Activated naive CD8-positive, alpha-beta T cell treated with anti-CD3 and anti-CD28 coated beads, Interleukin-2, amount 10 ng/mL, durations not matched to agents 7 days and 5 days (primary cell): ENCODE measurements at places on chromosomes 3 and 15. TPM values are rescaled to one million over a fixed set of nuclear protein-coding genes. Genes with fewer than 3 reads are reported as not detected.

Gene CCR8
- 1.1 TPM for total RNA-seq

Gene TGM5
- not detected for total RNA-seq

Gene MUC13
- not detected for total RNA-seq

Gene CHRM5
- total RNA-seq, result not detected

Gene CALML4
- total RNA-seq, result 10.3 TPM

Gene ITIH1
- total RNA-seq, result not detected

Gene RTP3
- not detected for total RNA-seq

Gene FETUB
- total RNA-seq, result not detected

DNA sequence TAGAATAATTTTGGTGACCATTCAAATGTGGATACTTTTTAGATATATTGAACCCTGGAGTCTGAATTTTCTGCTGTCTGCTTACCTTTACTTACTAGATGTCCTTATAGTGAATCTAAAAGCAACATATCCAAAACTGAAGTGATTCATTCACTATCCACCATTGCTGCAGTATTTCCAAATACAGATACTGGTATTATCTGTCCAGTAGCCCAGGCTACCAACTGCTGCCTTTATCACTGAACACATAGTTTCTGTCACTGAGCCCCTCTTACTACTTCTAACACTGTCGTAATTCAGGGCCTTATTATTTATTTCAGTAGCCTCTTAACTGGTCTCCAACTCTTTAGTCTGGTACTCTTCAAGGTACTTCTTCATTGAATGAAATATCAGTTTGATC lies 49.2 kb downstream of the SLMAP start:
- DNase-seq, result no peak

DNA sequence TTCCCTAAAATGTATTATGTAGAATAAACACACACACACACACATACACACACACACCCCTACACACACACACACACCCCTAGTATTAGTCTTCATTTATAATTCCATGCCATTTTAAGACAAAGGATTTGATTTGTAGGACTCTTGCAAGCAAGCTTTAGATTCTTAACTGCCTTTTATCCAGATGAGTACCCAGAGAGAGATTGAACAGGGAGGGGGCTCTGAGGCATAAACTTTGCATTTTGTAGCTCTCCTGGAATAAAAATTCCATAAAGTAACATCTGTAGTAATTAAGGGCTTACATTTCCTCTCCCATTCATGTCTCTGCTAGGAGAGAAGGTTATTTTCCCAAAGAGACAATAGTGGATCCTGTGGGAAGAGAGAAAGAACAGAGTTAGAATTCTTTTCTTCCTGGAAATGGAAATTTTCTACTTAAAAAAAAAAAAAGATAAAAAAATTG lies 479.4 kb downstream of the RBMS3 start:
- no peak for DNase-seq

GRCh38 chr15:34721802-34722438 lies 32.9 kb downstream of the GJD2 start:
- DNase-seq, result no peak

GRCh38 chr15:59622289-59622688 lies 10.7 kb downstream of the GCNT3 start:
- DNase-seq, result peak; percentile 57

- DNase-seq, result no peak
These were observed 597.8 kb upstream of the ALCAM start for GRCh38 chr3:104768886-104769285.

GRCh38 chr3:138172625-138173024 lies 2.1 kb downstream of the DBR1 start:
- no peak for DNase-seq

- no peak for DNase-seq
These were observed 6.6 kb downstream of the FAM98B start for GRCh38 chr15:38460543-38460942.

GRCh38 chr3:105948101-105948500 lies 79.3 kb upstream of the CBLB start:
- DNase-seq, result no peak

- DNase-seq, result no peak
These were observed 4.6 kb upstream of the APBA2 start for GRCh38 chr15:28881170-28881569.

DNA sequence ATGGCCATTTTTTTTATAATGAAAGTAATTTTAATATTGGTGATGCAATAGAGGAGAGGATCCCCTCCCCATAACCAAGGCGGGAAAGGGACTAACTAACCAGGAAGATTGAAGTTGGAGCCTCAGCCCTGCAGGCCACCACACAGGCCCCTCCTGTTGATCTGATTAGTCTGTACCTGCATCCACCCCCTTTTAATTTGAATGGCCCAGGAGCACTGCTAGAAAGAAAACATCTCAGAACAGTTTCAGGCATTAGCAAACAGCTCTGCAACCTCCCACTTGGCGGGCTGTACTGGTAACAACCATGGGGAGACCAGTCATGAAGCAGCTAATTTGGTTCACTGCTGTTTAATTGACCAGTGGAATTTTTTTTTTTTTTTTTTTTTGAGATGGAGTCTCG lies 10.3 kb downstream of the CAV3 start:
- DNase-seq, result no peak

DNA sequence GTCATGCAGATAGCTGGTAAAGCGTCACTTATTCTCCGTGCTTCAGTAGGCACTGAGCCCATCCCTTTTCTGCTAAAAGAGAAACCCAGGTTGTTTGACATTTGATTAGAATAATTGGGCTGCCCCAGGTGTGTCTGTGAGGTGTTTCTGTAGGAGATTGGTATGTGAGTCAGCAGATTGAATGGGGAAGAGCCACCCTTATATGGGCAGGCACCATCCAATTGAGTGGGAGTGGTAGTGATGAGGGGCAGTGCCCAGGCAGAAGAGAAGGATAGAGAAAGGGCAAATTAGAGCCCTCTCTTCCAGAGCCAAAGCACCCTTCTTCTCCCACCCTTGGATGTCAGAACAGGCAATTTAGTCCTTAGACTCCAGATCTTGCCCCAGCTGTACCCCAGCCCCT lies 384.3 kb upstream of the GBE1 start:
- DNase-seq, result no peak

DNA sequence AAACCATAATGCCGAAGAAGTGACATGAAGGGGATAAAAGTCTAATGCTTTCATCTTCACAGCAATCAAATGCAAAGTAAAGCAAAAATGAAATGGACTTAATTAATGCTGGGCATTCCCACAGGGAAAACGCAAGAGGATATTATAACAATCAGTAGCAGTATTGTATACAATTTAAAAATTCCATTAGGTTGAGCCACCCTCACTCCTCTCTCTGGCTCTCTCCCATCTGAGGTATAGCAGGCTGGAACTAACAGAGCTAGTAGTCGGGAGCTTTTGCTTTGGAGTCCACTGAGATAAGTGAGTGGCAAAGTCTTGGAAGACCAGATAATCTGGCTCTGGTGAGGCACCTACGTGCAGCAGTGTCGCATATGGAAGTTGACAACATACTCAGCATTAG lies 33.9 kb downstream of the DET1 start:
- no peak for DNase-seq

- no peak for DNase-seq
These were observed 590.1 kb upstream of the CBLB start for GRCh38 chr3:106458952-106459351.

DNA sequence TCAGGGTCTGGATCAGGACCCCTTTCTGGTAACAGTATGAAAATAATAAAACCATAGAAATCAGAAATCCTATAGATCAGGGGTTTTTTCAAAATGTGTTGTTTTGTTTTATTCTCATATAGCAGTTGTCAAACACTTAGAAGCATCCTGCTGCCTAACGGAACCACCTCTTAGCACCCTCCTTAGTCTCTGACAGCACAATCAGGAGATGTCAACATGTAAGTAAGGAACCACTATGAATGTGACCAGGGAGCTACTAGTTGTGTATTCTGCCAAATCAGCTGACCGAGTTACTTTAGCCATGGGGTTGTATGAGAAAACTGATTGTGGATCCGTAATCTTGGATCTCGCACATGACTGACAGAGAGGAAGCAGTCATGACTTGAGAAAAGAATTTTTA lies 22.2 kb downstream of the CCDC39 start:
- DNase-seq, result no peak

DNA sequence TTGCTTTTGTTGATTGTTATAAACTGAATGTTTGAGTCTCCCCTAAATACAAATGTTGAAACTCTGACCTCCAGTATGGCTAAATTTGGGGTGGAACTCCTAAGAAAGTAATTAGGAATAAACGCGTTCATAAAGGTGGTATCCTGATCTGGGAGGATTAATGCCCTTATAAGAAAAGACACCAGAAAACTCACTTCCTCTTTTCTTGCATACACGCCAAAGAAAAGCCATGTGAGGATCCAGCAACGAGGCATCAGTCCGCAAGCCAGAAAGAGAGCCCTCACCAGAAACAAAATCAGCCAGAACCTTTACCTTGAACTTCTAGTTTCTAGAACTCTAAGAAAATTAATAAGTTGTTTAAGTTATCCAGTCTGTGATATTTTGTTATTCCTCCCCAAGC lies 37.4 kb upstream of the AZI2 start:
- no peak for DNase-seq

GRCh38 chr15:91393186-91393585 lies 293.1 kb downstream of the SV2B start:
- no peak for DNase-seq

- peak; percentile 68 for DNase-seq
These were observed 35.8 kb upstream of the CCDC80 start for GRCh38 chr3:112676659-112677234.

DNA sequence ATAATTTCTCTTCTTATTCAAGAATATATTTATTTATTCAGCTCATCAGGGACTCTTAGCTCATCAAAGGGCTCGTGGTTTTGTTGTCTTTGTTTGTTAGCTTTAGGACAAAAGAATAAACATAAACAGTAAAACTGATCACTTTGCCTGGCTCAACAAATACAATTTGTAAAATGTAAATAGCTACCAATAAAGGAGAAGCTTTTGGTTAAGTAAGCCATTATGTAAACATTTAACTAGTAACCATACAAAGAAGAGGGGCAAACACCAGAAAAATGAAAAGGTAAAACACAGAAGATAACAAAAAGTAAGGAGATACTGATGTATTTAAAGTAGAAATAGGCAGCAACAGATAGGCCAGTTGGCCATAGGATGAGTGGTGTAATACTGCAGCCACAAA lies 761.7 kb downstream of the ROBO1 start:
- no peak for DNase-seq

GRCh38 chr3:155065537-155065936 lies 14.6 kb upstream of the MME start:
- no peak for DNase-seq

GRCh38 chr3:123799544-123800361 lies 84.4 kb downstream of the MYLK start:
- no peak for DNase-seq

- peak; percentile 98 for DNase-seq
These were observed at the start of gene TWF2 for GRCh38 chr3:52238761-52239701. Gene TWF2 (minus strand): TSS chr3:52239158. CDS start chr3:52239016, 142 bp downstream.
